ENCODE measurements at places on chromosomes 16 and 17.
A peak's percentile ranks its signal among the peaks of the same experiment; 100 is the strongest.

DNA sequence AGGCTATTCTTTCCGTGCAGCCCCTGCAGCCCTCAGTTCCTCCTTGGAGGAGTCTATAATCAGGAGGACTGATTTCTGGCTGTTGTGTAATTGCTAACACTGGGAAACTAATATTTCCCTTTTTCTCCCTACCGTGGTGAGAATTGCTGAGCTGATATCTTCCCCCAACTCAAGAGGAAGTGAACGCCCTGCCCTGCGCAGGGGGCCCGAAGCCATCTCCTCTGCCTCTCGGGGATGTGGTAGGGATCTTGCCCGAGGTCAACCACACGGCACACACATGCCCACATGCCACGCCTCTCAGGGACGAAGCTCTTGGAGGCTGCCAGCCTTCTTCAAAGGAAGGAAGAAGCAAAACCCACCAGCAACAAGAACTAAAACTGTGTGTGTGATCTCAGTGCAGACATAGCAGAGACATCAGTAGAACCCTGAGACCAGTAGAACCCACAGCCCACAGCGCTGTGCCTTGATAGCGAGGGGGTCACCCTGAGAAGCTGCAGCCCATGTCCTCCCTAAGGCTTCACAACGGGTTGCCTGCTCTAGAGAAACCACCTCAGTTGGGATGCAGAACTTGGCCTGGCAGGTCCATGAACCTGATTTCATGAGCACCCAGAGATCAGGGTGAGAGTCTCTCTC, 8.9 kb upstream of the ULK2 start:
- DNase-seq, result peak; percentile 5

DNA sequence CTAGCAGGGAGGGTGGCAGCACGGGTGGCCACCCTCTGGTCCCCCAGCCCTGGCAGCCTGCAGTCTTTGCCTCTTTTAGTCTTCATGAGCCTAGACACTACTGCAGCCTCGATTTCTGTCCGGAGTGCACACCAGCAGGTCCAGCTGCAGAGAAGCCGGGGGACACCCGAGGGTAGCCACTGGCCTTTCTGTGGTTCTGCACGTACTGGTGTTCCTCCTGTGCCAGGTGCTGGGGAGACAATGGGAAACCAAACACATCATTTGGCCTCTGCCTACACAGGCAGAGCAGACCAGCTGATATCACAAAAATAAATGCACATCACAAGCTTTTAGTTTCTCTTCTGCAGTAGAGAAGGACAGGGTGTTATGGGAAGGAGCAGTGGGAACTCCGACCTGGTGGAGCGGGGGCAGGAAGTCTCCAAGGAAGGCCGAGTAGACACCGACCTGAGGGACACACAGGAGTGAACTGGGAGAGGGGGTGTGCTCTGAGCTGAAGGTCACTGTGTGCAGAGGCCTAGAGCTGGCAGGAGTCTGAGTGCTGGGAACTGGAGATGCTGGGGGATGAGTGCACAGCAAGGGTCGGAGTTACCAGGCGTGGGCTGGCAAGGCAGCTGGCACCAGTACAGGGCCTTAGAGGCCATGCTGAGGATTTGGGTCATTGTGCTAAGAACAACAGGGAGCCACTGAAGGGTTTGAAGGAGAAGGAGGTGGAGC, 23.1 kb downstream of the GPT2 start:
- DNase-seq, result no peak

DNA sequence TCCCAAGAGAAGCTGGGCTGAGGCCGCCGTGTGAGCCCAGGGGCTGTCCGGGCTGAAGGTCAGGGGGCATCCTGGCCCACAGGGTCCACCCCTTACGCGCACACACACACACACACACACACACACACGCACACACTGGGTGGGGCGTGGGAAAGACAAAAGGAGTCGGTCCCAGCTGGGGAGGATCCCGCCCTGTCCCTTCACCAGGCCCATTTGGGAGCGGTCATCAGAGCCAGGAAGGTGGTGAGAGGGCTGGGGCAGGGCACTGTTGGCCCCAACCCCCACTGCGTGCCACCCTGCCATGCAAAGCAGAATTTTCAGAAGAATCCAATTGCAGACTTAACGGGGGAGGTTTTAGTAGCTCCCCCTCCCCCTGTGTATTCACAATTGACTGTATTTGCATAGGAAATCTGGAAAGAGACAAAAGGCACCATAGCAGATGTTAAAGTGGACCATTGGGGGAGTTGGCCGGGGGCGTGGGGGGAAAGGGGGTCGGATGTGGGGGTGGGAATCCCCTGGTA, 11.3 kb upstream of the CD300A start:
- no peak for DNase-seq

DNA sequence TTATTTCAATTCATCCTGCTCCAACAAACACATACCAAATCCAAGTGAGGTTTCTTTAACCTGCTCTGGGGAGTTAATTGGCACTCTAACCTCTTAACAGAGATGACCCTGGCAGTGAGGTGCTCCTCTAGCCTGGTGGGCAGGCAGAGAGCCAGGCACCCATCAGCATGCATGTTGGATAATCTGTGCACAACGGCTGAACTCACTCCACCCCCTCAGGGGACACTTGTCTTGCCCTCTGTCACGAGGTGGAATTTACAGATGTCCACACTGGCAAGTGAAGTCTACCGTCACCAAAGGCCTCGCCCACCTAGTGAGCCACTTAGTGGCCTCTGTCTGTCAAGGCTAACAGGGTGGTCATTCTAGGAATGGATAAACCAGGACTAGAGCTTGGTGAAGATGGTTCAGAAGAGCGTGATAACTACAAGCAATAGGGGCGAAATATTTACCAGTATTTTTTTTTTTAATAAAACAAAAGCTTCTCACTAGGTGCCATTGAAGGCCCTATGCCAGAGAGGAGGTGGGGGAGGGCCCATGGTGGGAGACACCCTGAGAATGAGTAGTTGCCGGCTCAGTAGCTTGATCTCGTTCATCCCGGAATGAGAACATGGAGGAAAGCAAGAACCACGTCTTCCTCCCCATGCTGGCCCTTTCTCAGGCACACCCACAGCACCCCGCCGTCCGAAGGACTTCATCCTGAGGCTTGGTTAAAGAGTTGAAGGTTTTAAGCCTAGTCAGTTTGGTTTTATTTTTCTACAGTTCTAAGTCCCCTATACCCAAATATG, 25.2 kb downstream of the PLD6 start:
- DNase-seq, result no peak

DNA sequence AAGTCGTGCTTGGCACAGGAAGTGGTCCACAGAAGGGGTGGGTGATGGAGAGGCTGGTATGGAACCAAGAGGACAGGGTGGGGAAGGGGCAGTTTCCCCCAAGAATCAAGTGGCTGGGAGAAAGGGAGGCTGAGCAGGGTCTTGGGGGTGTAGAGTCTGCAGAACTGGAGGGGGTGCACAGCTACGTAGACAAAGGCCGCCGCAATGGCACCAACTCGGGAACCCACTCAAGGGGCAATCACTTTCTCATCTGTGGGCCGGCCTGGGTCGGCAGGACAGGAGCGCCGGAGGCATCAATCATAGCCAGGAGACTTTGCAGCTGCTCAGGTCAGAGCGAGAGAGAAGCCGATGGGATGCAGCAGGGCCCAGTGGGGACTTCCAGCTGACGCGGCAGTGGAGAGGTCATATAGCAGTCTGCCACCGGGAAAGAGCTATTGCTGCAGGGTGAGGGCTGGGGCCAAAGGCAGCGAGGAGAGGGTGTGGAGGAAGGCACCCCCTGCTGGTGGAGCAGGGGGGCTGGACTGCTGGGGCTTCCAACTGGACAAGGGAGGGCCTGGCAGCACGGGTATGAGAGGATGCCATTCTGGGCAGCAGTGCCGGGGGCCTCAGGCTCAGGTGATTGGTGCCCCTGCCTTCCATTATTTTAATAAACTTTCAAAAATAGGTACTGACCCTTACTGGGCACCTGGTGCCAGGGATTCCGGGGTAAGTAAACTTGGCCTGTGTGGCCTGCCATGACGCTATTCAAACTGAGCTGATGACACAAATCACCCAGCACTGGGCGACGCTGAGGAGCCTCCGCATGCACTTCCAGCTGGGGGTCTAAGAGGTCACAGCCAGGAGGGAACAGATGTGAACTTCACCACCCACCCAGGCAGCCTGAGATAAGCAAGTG, 52.5 kb upstream of the MTSS2 start:
- no peak for DNase-seq

GRCh38 chr16:22786691-22787090, 27.3 kb upstream of the HS3ST2 start:
- DNase-seq, result no peak

DNA sequence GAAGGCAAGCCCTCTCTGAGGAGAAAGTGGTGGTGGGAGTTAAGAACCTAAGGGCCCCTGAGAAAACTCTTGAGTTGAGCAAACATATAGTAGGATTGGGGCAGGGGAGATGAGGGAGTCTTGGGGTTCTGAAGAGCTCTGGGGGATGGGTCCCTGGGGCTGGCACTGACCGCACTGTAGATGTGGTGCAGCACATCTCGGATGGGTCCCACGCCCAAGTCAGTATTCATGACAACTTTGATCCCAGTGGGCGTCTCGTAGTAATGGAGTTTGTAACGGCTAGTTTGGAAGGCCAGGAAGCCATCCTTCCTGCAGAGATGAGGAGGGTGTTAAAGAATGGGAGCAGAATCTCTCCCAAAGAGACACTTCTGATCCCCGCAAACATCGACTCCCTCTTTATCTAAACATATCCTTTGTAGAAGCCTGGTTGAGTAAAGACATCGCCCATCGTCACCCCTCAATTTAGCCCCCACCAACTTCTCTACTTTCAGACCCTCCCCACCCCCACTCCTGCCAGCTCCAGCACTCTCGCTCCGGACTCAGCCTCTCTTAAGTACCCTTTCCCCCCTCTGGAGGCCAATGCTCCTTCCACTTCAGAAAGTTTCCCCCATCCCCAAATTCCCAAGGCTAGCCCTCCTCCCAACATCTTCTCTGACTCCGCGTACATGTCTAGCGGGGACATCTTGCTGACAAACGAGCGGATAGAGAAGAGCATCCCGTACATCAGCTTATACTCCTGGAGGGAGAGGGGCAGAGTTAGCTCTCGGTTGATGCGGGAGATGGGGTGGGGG, 710 bp downstream of the TRAPPC1 start:
- no peak for DNase-seq

Measured in effector CD4-positive, alpha-beta T cell (primary cell).